ENCODE measurements at places on chromosomes 1 and 21.

GRCh38 chr1:3654549-3655281 is 2.4 kb downstream of the TP73 start:
- DNase-seq = no peak

GRCh38 chr1:26408604-26409003 is 2.0 kb upstream of the LIN28A start:
- DNase-seq = peak; percentile 50

GRCh38 chr1:230986976-230987375 is 8.1 kb downstream of the ARV1 start:
- DNase-seq = no peak

DNA sequence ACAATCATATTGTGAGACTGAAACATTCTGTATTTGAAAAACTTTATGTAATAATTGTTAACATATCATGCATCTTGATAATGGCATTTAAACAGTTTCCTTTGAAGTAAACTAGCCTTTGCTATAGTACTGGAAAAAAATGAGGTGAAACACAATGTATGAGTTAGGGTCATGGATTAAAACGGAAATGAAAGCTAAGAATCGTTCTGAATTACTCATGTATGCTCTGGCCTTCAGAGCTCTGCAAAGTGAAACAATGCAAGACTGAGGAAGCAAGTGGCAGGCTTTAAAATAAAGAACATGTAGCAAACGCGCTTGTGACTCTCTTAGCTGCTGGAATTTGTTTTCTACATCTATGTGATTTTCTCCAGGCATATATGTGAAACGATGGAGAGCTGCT is 317.1 kb downstream of the DPYD start:
- DNase-seq = no peak

DNA sequence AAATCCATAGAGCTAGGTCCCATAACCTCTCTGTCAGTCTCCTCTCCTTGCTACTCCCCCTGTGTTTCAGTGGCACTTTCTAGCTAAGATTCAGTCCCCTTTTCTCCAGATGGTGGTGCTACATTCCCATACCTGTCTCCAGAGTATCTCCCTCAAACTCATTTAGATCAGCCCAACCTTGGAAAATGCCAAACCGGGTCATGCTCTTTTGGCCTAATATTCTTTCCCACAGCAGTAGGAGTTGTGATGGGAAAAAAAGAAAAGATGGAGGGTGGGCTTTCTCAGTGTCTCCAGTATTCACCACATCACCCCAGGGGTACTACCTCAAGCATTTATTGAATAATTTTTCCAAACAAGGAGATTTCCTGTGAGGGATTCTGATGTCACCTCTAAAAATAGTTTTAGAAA is 3.2 kb upstream of the RXFP4 start:
- no peak for DNase-seq

GRCh38 chr1:221336126-221336525 is 405.8 kb downstream of the DUSP10 start:
- DNase-seq = no peak

GRCh38 chr1:206067486-206068227 is 14.7 kb downstream of the RHEX start:
- DNase-seq = no peak

- no peak for DNase-seq
These were observed 7.3 kb downstream of the PPP2R5A start for GRCh38 chr1:212292250-212293105.

DNA sequence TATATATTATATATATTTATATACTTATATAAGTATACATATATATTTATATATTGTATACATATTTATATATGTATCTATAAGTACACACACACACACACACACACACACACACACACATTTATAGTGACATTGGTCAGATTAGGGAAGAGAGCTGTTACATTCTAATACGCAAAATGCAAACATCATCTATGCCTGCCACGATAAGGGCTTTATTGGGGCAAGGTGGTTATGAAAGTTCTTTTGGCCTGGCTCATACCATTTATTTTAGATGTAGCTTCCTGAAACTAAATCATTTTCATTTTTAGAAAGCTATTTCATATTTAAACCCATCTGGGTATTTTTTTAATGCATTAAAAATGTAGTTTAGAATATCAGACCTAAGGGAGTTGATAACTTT is 82.8 kb downstream of the MAST2 start:
- no peak for DNase-seq

DNA sequence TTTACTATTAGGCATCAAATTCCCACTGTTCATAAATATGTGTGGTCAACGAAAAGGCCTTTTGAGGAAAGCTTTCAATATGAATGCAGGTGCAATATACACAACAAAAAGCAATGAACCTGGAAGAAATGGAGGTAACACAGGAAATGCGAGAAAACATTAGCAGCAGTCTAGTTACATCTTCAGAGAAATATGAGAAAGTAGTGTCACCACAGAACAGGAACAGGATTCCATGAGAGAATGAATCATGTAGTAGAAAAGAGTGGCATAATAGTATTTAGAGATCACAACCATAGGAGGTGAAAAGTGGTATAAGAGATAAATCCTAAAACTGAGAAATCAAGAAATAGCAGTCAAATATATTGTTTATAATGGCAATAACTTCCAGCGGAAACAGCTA is 103.7 kb downstream of the AK5 start:
- no peak for DNase-seq

GRCh38 chr21:29730281-29730680 is 209.5 kb downstream of the GRIK1 start:
- no peak for DNase-seq

DNA sequence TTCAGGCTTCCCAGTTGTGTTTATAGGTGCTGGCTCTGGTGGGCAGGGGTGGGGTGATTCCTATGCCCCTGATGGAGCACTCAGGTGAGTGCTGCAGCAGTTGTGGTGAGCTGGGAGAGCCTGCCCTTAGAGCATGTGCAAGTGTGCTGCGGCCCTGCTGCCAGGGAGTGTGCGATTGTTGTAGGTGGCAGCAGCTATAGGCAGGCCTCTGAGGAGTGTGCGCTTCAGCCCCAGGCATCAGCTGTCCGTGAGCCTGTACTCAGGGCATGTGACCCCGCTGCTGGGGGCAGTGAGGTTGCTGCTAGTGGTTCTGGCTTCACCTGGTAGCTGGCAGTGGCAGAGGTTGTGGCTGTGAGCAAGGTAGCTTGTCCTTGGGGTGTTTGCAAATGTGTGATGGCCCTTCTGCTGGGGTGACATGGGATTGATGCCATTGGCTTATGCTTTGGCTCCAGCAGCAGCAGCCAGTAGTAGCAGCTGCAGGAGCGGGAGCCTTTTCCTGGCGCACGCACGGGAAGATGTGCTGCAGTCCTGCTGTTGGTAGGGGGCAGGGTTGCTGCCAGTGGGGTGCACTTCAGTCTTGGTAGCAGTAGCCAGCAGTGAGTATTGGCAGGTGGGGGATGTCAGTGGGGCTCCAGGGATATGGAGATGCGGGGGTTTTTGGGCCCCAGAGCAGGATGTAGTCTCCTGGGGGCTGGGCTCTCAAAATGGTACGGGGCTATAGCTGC is 37.7 kb downstream of the SYCP1 start:
- no peak for DNase-seq

GRCh38 chr1:157033357-157033876 is 12.1 kb downstream of the ARHGEF11 start:
- no peak for DNase-seq

DNA sequence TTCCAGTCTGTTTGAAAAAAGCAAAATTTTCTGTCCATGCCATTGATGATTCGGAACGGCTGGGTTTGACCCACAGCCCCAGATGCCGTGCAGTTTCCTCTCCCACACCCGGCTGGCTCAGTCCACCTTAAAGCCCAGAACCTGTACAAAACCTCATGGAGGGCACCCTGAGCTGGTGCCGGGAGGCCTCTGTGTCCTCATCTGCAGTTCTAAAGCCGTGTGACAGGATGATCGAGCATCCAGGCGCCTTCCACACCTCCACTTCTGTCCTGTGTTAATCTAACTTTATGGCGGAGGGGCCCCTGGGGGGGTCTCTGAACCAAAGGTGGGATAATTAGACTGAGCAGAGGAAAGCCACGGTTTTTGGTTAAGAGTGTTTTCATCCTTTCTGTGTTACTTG is 49.6 kb downstream of the SLC37A1 start:
- no peak for DNase-seq

DNA sequence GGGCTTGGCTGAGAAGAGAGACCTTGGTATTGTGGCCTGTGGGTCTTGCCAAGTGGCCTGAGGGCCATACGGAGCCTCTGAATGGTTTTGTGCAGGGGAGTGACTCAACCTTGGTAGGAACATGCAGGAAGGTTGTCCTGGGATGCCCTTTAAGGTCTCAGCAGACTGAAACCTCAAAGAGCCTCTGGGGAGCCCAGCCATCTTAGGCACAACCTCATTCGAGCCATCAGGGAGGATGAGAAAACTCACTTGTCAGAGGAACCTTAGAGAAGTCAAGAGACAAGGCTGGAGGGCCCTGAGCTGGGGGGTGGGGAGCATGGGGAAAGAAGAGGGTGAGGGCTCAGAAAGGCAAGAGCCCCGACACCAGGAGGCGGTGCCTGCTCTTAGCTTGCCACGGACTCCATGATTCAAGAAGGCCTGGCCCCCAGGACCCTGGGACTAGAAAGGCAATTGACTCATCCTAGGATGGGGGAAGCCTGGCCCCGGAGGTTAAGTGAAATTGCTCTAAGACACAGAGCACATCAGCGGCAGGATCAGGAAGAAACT is 13.0 kb downstream of the IFI6 start:
- DNase-seq = no peak

- no peak for DNase-seq
These were observed 34.2 kb downstream of the EFCAB7 start for GRCh38 chr1:63557365-63557987.

GRCh38 chr1:221925947-221926346 is 184.1 kb upstream of the DUSP10 start:
- no peak for DNase-seq

GRCh38 chr1:29909962-29910361 is 673.6 kb downstream of the PTPRU start:
- no peak for DNase-seq

GRCh38 chr1:234916840-234917239 is 211.8 kb downstream of the TOMM20 start:
- DNase-seq = no peak

- no peak for DNase-seq
These were observed 104.3 kb downstream of the RYR2 start for GRCh38 chr1:237146241-237146640.

GRCh38 chr1:230823426-230823825 is 44.9 kb downstream of the C1orf198 start:
- DNase-seq = no peak

DNA sequence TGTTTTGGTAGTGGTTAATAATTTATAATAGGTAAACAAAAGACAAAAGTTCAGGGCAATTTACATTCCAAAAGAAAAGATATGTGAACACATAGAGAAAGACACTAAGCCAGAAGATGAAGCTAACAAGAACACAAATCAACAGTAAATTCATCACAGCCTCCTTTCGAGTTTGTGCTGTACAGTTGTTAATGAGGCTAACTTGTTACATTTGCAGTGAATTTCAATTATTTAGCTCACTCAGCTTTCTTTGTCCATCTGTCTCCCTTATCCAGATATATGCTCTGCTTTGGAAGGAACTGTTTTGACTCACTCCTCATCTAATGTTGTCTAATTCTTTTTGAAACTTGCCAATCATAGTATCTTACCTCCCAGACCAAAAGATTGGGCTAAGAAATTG is 423.3 kb upstream of the OLFM3 start:
- no peak for DNase-seq

DNA sequence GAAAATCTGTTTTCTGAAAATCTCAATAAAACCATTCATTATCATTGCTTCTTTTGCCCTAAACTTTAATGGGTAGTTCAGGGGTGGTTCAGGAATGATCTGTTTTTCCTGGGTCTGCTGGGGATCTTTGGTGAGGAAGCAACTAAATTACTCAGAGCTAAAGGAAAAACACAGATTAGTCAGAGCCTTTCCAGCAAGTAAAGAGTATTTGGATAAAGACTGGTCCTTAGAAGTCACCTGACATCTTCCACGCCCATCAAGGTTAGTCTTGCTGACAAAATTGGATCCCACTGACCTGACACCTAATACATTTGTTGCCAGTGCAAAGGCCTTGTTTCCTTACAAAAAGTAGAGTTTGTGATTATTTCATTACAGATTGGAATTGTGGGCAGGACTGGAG is 24.2 kb downstream of the HSPA13 start:
- no peak for DNase-seq

- DNase-seq = no peak
These were observed 16.6 kb downstream of the HUNK start for GRCh38 chr21:31889460-31889859.

DNA sequence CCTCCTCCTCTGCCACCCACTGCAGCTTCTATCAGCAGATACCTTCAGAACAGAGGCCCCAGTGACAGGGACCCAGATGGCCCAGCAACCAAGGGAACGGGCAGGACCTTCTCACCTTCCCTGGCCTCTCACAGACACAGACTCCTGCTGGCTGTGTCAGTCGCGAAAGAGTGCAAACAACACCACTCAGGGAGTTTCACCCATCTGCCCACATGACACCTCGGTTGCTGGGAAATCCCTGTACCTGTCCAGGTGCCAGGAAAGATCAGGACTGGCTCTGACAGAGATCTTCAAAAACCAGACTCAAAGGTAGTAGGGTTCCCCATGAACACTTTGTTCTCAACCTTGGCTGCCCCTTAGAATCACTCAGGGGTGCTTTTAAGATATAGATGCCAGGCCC is 83.5 kb upstream of the HIVEP3 start:
- no peak for DNase-seq

- DNase-seq = no peak
These were observed 67.1 kb downstream of the UBE2T start for GRCh38 chr1:202274611-202275010.

GRCh38 chr1:51776408-51776807 is 102.1 kb downstream of the NRDC start:
- no peak for DNase-seq

- no peak for DNase-seq
These were observed 132.8 kb downstream of the CLIC6 start for GRCh38 chr21:34801519-34802132.

- no peak for DNase-seq
These were observed 1.4 kb downstream of the CDA start for GRCh38 chr1:20590306-20590777.

- DNase-seq = no peak
These were observed 36.9 kb downstream of the WDR64 start for GRCh38 chr1:241688940-241689368.

GRCh38 chr21:30434033-30434631 is 4.1 kb downstream of the KRTAP13-4 start:
- DNase-seq = no peak

GRCh38 chr21:43603233-43603626 is 56.1 kb downstream of the HSF2BP start:
- DNase-seq = no peak

DNA sequence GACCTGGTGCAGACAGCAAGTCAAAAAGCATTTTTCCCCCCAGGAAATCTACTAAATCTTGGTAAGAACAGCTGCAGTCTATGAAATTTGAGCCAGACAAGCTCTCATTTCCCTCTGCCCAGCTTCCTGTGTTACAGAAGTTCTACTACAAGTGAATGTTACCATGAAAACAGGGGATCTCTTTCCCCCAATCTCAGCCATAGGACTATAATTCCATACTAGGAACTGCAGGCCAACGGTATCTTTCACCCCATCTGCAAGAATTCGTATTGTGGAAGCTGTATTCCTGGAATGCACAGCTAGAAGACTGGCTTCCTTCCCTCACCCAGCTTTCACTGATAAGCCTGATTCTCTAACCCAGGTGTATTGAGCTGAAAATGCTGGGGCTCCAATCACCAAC is 1655.4 kb downstream of the BRINP3 start:
- no peak for DNase-seq

All from stimulated activated CD4-positive, alpha-beta T cell treated with anti-CD3 and anti-CD28 coated beads, Interleukin-1b, Interleukin-23, amount 100 ng/mL, for 1 hour (primary cell).